ENCODE measurements at places on chromosomes 16 and 17.

DNA sequence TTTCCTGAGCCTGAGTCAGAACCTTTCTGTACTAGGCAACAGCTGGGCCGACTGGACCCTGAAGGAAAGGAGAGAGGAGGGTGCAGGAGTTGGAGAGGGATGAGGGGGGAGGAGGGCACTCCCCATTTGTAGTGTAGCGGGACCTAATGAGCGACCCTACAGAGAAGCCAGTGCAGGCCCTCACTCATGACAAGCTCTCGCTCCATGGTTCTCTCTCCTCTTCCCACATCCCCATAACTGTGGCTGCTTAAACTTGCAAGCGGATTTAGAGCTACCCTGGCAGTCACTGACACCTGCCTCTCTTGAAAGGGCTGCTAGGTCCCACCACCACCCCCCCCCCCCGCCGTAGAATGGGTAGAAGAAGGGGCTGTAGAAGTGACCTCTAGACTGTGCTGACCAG, 14.5 kb downstream of the NKD1 start:
- no peak for DNase-seq

GRCh38 chr16:50280932-50281331, 14.6 kb downstream of the ADCY7 start:
- DNase-seq: peak; percentile 47

- DNase-seq: no peak
Measured at GRCh38 chr17:62671553-62671952, 44.1 kb downstream of the MRC2 start.

- no peak for DNase-seq
Measured at GRCh38 chr16:71283612-71284011, 5.6 kb downstream of the CMTR2 start.

DNA sequence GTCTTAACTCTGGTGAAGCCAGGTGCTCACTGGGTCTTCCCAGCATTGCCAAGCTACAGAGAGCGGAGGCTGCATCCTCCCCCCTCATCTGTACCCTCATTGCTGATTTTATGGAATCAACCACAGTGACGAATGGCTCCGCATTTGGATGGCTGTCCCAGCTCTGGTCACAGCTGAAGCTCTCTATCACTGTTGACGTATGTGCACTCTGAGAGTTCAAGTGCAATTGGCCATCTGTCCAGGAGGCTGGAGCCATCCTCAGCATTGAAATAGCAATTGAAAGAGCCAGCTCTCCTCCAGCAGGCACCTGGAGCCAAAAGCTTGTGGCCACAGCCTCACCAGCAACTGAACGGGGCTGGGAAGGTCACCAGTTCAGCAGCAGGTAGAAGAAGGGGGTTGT, 494.1 kb downstream of the TMEM114 start:
- DNase-seq: no peak

DNA sequence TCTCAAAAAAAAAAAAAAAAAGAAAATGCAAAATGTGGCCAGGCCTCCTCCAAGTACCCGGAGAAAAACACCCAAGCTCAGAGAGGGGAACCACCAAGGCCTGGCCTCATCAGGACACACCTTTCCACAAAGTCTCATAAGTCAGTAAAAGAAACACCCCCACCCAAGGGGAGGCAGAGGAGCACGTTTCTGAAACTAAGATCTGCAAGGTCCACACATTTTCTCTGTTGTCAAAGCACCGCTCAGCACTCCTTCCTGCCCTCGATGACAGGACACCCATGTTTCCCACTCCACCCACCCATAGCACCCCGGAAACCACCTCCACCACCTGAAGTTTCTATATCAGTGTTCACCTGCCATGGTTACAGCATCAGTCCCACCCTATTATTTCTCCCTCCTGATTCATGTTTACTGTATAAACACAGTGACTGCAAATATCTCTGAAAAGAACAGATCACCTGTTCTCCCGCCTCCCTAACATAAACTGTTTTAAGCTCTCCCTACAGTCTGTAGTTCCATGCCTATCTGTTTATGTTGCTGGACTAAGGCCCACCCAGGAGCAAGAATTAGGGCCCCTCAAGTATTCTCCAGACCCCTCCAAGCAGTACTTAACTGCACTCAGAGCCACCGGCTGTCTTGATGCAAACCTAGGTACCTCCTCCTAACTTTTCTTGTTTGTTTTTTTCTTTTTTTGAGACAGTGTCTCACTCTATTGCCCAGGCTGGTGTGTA, 2.0 kb downstream of the CORO7 start:
- DNase-seq: peak; percentile 59

GRCh38 chr17:903691-904481, 75.7 kb downstream of the NXN start:
- no peak for DNase-seq

DNA sequence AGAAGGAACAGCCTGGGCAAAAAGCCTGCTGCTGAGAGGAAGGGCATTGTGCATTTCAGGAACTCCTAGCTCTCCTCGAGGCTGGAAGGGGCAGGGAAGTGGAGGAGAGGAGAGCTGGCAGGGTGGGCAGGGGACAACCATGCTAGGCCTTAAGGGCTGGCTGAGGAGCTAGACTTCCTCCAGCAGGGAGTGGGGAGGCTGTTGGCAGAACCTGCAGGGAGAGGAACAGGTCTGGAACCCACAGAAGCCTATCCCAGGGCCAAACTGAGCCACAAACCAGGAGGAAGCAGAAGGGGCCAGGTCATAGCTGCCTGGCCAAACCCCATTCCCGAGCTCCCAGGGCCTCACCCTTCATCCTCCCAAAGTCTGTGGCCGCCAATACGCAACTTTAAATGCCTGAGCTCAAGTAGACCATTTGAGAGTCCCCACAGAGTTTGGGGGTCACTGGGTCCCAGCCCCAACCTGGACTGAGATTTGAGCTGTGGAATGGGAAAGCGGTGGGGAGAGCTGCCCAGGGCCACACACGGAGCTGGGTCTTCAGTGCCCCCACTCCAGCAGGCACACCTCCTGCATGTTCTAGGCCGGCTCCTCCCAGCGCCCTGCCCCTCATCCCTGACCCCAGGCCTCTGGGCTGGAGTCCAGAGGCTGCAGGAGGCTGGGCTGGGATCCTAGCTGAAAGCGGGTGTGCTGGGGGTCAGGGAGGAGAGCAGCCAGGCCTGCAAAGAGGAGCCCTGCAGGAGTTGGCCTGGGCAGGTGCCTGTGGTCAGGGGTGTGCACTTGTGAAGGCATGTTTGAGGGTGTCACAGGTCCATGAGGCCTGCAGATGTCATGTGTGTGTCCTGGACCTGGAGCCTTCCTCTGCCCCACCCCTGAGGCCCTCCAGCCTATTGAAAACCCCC, 4.5 kb downstream of the CDH5 start:
- DNase-seq: no peak

- DNase-seq: no peak
Measured at GRCh38 chr16:55473587-55473986, 5.4 kb upstream of the MMP2 start.

DNA sequence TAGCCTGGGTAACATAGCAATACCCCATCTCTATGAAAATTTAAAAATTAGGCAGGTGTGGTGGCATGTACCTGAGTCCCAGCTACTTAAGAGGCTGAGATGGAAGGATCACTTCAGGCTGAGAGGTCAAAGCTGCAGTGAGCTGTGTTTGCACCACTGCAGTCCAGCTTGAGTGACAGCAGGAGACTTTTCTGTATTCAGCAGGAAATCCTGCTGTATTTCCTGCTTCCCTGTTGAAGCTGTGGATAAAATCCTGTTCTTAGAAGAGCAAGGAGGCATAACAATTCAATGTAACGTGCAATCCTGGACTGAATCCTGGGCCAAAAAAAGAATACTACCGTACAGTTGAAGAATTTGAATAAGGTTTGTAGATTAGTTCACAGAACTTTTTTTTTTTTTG, 62.2 kb downstream of the FBXL20 start:
- DNase-seq: no peak

DNA sequence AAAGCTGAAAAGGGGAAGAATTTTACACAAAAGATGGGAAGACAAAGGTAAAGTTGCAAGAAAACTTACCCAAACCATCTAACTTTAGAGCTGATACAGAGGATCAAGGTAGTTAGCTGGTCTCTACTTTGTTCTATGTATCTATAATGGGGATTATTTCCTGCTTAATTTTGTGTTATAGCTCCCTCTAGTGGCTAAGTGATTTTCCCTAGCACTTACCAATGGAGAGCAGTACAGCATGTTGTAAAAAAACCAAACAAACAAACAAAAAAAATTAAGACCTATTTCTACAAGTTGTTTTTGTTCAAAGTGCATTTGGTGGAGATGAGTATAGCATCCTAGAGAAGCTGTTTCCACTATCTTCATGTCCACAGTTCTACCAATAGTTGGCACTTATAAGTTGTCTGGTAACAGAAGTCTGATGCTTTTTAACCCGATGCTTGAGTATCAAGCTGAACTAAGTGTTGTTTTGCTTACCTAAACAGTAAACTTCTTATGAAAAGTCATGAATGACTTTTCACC, 7.5 kb downstream of the SRSF1 start:
- peak; percentile 80 for DNase-seq

DNA sequence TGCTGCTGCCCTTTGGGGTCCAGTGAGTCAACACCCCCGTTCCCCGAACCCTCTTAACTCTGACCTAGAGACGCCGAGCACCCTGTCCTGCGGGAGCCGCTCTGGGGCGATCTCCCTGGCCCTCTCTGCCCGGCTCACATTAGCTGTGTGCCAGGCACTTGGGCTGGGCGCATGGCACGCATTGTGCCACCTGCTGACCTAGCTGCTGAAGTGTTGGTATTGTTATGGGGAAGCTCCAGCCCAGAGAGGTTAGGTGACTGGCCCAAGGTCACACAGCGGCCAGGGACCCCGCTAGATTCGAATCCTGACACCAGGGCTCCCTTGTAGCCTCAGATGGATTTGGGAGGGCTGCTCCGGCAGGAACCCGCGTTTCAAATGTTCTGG, 1.1 kb downstream of the HSD17B1 start:
- DNase-seq: no peak

DNA sequence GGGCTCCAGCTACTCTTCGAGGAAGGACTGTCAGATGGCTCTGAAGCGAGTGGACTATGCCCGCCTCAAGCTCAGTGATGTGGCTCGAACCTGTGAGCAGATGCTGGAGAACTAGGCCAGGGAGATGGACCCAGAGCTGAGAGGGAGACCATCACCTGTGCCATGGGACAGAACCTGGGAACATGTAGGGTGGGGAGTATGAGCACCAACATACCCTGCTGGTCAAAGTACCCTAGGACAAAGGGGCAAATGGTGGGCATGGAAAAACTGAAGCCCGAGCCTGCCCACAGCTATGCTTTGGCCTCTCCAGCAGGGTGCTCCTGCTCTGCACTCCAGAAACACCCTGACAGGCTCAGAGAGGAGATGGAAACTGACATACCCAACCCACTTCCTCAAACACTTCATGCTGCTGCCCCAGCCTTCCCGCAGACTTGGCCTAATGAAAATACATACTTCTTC, 1.9 kb downstream of the MED11 start:
- peak; percentile 54 for DNase-seq

DNA sequence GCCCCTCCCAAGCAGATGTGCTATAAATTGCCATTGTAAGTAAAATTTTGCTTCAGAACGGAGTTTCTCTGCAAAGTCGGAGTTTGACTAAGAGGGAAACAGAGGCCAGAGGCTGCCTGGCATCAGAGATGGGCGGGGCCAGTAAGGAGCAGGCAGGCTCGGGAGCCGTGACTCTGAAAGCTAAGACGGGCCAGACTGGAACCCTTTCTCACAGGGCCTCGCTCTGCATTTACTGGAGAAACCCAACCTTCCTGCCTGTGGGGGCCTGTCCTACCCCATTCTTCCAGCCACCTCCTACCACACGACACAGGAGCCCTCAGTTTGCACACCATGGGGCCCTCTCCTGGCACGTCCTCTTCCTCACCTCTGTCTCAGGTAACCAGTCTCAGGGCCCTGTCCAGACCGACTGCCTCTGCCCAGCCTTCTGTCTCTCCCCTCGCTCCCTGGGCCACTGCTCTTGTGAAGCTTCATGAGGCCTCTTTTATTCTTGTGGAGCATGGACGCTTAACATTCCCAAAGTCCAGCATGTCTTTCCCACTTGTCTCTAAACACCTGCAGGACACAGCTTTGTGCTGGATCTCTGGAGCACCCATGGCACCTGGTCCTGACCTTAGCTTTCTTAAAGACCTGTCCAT, 48.4 kb upstream of the ACSF3 start:
- DNase-seq: no peak

- no peak for DNase-seq
Measured at GRCh38 chr17:10613775-10614513, 43.2 kb downstream of the MYH3 start.

- no peak for DNase-seq
Measured at GRCh38 chr16:47460359-47460710, 528 bp downstream of the ITFG1 start.

DNA sequence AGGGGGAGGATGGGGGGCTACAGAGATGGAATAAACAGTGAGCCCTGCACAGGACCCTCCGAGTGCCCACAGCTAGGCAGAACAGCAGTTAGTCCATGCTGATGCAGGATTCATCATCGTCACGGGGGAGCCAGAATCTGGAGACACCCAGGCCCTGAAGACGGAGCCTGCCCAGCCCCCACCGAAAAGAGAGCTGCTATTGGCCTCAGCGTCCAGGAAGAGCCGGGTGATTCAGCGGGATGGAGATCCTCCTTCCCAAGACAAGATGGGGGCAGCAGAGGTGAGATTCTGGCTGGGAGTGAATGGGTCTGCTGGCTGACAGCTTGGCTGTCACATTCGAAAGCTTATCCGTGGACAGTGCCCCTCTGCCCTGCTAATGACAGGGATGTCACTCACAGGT, 133.6 kb upstream of the CRHR1 start:
- no peak for DNase-seq

- DNase-seq: no peak
Measured at GRCh38 chr16:29963021-29963743, 1.3 kb downstream of the TMEM219 start.

GRCh38 chr17:50913120-50913519, 47.0 kb upstream of the TOB1 start:
- DNase-seq: no peak
